ENCODE measurements at places on chromosomes 5 and 9.

- DNase-seq: peak; percentile 31
Measured at GRCh38 chr5:73733219-73733618, 107.2 kb downstream of the ARHGEF28 start.

DNA sequence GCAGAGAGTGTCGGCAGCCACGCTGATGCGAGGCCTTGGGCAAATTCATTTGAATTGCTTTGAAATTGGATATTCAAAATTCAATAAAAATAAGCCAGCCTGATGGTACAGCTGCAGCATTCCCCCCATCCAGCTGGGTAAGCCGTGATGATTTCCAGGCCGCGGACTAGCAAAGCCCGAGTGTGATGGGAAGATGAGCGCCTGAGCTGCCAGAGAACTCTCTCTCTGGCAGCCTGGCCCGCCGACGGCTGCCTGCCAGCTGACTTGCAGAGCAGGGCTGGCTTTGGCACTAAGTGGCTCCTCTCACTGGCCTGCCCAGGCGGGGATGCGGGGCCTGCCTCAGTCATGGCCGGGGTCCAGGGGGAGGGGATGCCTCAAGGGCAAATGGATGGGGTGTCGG is 268.3 kb upstream of the WWC1 start:
- no peak for DNase-seq

DNA sequence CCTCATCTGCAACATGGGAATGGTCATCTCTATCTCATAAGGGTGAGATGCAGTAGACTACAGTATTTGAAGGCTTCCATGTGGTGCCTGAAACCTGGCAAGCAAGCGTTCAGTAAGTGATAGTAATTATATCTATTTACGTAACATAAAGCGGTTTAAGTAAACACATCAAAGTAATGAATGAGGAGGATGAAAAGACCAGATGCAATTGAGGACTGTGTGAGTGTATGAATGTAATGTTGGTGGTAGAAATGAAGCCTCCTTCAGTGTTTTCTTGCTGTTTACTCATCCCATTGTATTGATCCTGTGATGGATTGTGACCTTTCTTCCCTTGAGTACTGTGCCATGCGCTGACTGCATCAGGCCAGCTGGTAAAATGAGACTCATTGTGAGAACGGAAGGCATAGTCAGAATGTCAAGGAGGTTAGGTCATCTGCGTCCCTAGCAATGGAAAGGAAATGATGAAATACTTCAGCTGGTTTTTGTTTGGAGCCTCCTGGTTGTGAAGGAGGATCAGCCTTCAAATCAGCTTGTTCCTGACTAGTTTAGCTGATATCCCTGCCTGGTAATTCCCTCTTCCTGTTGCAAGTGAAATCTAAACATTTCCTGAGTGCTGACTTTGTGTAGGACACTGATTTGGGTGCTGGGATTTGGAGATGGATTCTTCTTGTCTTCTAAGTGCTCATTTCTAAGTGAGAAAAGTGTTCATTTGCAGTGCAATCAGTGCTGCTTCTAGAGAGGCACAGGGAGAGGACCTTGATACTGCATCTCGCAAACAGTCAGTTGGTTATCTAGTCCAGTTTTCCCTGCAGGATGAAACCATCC is 35.6 kb downstream of the TNFSF8 start:
- DNase-seq: peak; percentile 98

GRCh38 chr9:127937056-127937387 is 632 bp downstream of the DPM2 start:
- DNase-seq: no peak

DNA sequence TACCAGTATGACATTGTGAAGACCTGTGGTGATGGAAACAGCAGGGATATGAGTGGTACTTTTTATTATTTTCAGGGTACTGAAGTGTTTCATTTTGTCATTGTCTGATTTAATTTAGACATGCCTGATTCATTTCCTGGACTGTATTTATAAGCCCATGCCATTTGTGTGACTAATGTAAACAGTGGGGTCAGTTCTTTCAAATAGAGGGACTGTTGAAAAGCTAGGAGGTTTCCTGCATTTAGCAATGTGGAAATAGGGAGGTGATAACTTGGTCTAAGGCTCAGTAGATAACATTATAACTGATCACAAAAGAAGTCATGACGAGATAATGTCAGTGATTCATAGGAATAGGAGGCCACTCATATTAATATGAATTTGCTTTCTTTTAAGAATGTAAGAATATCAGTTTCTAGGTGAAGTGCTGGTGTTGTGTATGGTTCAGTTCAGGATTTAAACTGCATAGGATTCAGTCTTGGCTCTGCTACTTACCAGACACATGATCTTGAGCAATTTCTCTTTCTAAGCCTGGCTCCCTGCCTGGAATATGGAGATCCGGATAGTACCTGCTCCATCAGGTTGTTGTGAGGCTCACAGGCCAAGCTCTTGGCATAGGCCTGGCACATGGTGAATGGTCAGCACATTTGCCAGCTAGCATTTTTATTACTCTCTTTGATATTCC is 7.5 kb downstream of the RASGRF2 start:
- DNase-seq: peak; percentile 84

GRCh38 chr5:58380655-58381054 is 79.2 kb downstream of the PLK2 start:
- DNase-seq: no peak
